Suprapubic skin (tissue), 4 donors: ENCODE measurements at places on chromosomes 13 and 19. TPM values are rescaled to one million over a fixed set of nuclear protein-coding genes. Genes with fewer than 3 reads are reported as not detected.

Gene ICAM4
- total RNA-seq = not detected

Gene C19orf85
- total RNA-seq = not detected

Gene CAMSAP3
- total RNA-seq = 60.5 TPM

Gene PRTN3
- not detected for total RNA-seq

Gene IGLON5
- not detected for total RNA-seq

Gene ZNF888
- 3.5 TPM for total RNA-seq

Gene ZNF761
- total RNA-seq = 16.1 TPM

Gene LIM2
- not detected for total RNA-seq

Gene APOC1
- total RNA-seq = 41.0 TPM

Gene LILRA5
- not detected for total RNA-seq

Gene PTPRH
- not detected for total RNA-seq

Gene MAB21L1
- 1.2 TPM for total RNA-seq

Gene NLRP11
- not detected for total RNA-seq

Gene LRG1
- 6.8 TPM for total RNA-seq

Gene ZNF541
- 0.49 TPM for total RNA-seq

Gene TMEM38A
- total RNA-seq = 2.8 TPM

Gene PCDH8
- total RNA-seq = 1.3 TPM

Gene FFAR2
- 0.29 TPM for total RNA-seq

Gene FAM216B
- not detected for total RNA-seq

Gene TEKTIP1
- not detected for total RNA-seq

Gene PODNL1
- 6.5 TPM for total RNA-seq

Gene MTIF3
- total RNA-seq = 49.1 TPM

Gene NRTN
- 7.1 TPM for total RNA-seq

Gene ZNF418
- 1.2 TPM for total RNA-seq

Gene ALKBH6
- 21.1 TPM for total RNA-seq

Gene ACP7
- total RNA-seq = 15.0 TPM

Gene CYP2B6
- 1.0 TPM for total RNA-seq

Gene GPR18
- not detected for total RNA-seq

Gene TTYH1
- 20.4 TPM for total RNA-seq

Gene NCR1
- not detected for total RNA-seq

Gene KLF1
- total RNA-seq = not detected

Gene ZNF470
- 1.8 TPM for total RNA-seq

Gene PRODH2
- total RNA-seq = not detected

Gene HDGFL2
- total RNA-seq = 23.0 TPM

Gene KLF12
- total RNA-seq = 4.6 TPM

Gene CCDC169
- total RNA-seq = not detected

Gene CRB3
- 113 TPM for total RNA-seq

Gene PTH2
- not detected for total RNA-seq

Gene SLC15A1
- total RNA-seq = 34.1 TPM

Gene RNF17
- total RNA-seq = not detected

Gene SIGLEC12
- not detected for total RNA-seq

Gene MISP
- total RNA-seq = 0.60 TPM

Gene SMIM24
- not detected for total RNA-seq

Gene LHFPL6
- 19.4 TPM for total RNA-seq

Gene ZNF787
- 9.6 TPM for total RNA-seq

Gene PEAK3
- 0.55 TPM for total RNA-seq

Gene SOX1
- 0.19 TPM for total RNA-seq

Gene CEACAM3
- not detected for total RNA-seq

Gene SIRT6
- total RNA-seq = 35.0 TPM

Gene ZGLP1
- total RNA-seq = 1.4 TPM

Gene GDF15
- not detected for total RNA-seq

Gene TLE6
- 1.3 TPM for total RNA-seq

Gene KIR3DL2
- not detected for total RNA-seq

Gene SIGLEC5
- total RNA-seq = not detected

Gene ERF
- total RNA-seq = 43.9 TPM

Gene CA11
- 8.8 TPM for total RNA-seq
